ENCODE measurements at places on chromosomes 5 and 9.

- no peak for DNase-seq
Measured at GRCh38 chr5:68239487-68239886, 23.9 kb downstream of the PIK3R1 start.

DNA sequence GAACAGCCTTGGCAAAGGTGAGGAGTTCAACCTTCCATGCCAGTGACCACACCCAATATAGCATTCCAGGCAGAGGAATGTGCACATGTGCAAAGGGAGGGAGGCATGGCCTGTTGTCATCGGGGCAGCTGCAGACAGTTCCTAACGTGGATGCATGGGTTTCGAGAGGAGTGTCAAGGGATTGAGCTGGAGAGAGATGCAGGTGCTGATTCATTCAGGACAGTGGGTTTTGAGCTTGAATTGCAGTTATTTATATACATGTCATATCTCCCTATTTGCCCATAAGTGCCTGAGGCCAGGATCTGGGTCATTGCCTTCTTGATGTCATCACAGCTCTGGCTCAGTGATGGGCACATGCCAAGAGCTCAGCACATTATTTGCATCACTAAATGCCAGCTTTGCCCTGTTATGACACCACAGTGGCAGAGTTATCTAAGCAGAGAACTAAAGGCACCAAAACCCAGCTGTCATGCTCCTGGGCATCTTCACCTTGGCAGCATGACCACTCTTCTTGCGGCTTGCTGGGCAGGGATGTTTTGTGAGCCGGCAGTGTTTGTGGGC, 278.0 kb downstream of the NTRK2 start:
- DNase-seq, result no peak

DNA sequence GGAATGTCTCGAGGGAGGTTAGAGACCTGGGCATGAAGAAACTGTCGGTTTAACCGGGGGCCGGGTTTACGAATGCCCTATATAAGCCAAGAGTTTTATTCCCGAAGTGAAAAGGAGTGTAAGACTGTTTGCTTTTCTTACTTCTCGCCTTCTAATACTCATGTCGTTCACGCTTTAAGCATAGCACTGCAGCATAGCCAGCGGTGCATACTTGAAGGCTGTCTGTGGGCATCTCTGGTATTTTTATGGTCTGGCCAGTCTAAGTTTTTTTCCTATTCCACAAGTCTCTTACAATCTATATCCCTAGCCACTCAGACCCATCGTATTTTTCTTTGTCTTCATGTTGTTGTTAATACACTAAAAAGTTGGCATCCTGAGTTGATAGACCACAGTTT, 1.2 kb downstream of the UHRF2 start:
- no peak for DNase-seq

- DNase-seq, result no peak
Measured at GRCh38 chr9:89605465-89606048, 745 bp downstream of the GADD45G start.

Measured in SIG-M5 (cell line).